ENCODE measurements at places on chromosomes 3 and 15.

DNA sequence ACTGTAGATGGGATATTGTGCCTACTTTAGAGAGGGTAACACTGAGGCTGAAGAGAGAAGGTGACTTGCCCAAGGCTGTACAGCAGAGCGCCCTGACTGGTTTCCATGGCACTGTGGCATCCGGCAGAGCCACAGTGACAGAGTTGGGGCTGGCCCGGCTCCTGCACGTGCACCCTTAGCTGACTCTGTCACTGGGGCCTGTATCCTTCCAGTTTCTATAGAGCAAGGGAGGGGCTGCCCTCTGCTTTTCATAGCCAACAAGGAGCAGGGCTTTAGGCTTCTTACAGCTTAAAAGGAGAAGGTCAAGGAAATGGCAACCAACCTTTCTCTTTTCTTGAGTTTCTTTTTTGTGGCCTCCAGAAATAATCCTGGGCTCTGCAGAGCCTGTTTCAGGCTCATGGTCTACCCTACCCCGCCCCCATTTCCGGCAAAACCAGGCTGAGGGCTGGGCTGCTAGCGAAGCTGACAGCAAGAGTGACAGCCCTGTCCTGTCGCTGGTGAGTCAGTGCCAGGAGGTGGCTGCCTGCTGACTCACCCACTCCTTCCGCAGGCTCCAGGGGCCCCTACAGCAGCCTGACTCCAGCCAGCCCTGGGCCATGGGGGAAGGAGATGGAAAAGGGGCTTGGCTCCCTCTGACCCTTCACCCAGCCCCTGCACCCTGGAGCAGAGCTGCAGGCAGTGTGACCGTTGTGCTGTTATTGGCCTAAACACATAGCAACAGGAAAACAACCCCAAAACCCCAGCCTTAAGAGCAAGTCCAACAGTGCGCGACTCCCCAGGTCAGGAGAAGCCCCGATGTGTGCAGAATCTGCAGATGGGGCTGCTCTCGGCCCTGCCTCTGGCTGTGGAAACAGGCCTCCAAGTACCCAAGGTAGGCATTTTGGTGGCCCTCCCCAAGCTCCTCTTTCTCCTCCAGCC lies 29.8 kb downstream of the SLC6A6 start:
- peak; percentile 94 for DNase-seq

DNA sequence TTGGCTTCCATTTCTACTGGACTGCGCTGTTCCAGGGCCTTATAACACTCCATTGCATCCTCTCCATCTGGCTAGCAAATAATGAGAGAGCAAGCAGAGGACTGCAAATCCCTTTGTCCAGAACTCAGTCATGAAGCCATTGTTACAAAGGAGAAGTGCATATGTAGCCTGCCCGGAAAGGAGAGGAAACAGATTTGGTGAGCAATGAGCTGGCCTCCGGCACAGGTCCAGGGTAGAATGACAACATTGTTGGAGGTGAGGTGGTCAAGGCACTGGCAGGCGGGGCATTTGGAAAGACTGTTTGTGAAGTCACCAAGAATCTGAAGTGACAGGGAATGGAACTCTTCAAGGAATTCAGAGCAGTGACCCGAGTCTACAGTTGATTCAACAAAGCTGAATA lies 25.0 kb upstream of the ATP1B3 start:
- DNase-seq: no peak

DNA sequence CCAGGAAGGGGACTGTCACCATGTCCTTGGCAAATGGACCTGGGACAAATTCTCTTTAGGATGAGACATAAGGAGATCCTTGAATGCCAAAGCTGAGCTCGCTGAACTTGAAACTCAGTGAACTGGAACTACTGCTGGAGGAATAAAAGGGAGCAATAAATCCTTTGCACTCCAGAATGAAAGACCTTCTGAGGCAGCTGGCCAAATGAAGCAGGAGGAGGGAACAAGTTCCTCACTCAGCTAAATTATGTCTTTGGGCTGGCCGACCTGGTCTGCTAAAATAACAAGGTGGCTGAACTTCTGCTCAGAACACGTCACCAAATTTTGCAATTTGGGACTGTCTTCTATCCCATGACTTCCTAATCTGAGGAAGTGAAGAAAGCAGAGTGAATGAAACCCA lies 314.7 kb downstream of the LPP start:
- DNase-seq: no peak

DNA sequence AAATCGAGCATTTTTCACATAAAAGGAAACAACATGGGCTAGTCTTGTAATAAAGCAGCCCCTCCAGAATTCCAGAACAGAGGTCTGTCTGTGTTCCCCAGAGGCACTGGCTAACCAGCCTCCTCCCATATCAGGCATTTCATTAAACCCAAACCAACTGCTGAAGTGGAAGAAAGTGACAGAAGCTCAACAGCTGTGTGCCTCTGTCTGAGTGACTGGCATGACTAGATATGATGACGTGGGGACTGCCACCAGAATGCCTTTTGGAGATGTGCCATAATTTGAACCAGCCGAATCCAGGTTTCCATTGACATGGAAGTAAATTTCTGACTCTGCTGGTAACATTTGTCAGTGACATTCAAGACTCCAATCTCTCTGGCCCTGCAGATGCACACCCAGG lies 8.7 kb downstream of the LIMD1 start:
- no peak for DNase-seq

DNA sequence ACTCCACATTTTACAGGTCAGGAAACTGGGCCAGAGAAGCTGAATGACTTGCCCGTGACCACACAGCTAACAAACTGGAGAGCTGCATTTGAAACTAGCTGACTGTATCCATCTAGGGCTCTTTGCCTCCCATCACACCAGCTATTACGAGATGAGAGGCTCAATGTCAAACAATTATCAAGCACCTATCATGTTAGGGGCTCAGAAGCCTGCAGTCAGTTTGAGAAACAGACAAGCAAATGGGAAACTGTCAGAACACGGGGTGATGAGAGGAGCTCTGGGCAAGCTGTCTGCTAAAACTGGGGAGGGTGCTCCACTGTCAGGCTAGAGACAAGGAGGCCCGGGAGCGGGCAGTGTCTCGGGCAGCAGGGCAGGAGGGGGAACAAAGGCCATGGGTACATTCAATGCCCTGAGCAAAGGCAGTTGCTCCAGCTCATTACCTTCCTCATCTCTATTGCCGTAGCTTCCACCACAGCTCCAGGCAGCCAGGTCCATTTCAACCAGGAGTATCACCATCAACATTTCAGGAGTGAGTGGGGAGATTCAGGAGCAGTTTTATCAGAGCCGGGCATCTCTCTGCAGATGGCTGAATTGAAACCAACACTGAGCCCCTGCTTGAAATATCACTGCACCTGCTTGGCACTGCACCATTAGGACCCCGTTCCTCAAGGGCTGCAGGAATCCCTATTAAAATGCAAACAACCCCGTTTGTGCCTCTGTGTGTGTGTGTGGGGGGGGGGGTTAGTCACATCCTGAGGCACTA lies 122.6 kb downstream of the RAB11A start:
- DNase-seq: no peak

- no peak for DNase-seq
Observed at GRCh38 chr15:97941572-97941971, 18.9 kb upstream of the ARRDC4 start.

GRCh38 chr3:133448478-133449122 lies 48.7 kb downstream of the BFSP2 start:
- DNase-seq: peak; percentile 65

DNA sequence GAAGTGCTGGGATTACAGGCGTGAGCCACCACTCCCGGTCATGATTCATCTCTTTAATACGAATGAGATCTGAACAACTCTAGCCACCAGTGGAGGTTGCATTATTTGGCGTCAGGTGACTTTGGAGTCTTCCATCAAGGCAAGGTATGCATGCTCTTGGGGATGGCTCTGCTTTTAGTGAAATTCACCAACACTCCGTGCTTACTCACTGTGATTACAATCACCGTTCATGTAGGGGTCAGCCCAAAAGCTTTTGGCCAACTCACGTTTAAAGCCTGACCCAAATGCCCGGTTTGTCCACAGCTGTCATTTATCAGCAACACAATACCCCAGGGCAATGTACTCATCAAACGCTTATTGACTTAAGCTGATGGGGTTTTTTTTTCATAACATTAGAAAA lies 155.4 kb downstream of the PDZRN3 start:
- no peak for DNase-seq

DNA sequence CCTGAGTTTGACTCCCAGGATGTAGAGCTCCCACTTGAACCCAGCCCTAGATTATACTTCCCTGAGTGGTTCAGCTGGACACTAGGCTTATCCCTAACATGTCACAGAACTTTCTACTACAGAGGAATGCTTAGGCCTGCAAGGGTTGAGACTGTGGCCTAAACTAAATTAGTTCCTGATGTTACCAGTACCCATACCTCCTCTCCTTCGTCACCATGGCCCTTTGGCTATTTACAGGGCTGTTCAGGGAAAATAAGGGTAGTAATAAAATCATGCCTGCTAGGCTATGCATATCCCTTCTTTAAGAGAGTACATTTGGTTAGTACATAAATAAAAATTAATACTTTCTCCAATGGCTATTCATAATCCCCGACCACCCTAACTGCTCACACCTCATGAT lies 356.4 kb upstream of the RASGRP1 start:
- no peak for DNase-seq
